Pericardium fibroblast (primary cell): ENCODE measurements at places on chromosomes 6 and 20. TPM values are rescaled to one million over a fixed set of nuclear protein-coding genes. Genes with fewer than 3 reads are reported as not detected.

The HS3ST5 gene
- total RNA-seq = not detected in 2 replicates

The BPI gene
- 0.12 TPM in 1 of 2 replicates, not detected in the other for total RNA-seq

The GGTLC1 gene
- not detected in 2 replicates for total RNA-seq

The CST4 gene
- not detected in 2 replicates for total RNA-seq

The FAM120B gene
- total RNA-seq = 10.9 and 16.2 TPM in 2 replicates

The STX11 gene
- total RNA-seq = 0.17 and 6.1 TPM in 2 replicates

The RTEL1 gene
- total RNA-seq = 7.2 and 7.3 TPM in 2 replicates

The DHX35 gene
- total RNA-seq = 5.6 and 6.7 TPM in 2 replicates

The SPTLC3 gene
- total RNA-seq = 2.1 and 5.0 TPM in 2 replicates

The CD83 gene
- 0.23 and 4.9 TPM in 2 replicates for total RNA-seq

The SLC17A9 gene
- 2.0 and 5.0 TPM in 2 replicates for total RNA-seq

The UBD gene
- not detected in 2 replicates for total RNA-seq

The HLA-E gene
- 190 and 191 TPM in 2 replicates for total RNA-seq

The MOG gene
- total RNA-seq = not detected in 2 replicates

The NNAT gene
- 0.47 and 2.6 TPM in 2 replicates for total RNA-seq

The ESR1 gene
- not detected in 2 replicates for total RNA-seq

The KCNK15 gene
- 1.5 and 2.0 TPM in 2 replicates for total RNA-seq
